ENCODE measurements at places on chromosomes 2 and 18. TPM values are rescaled to one million over a fixed set of nuclear protein-coding genes. Genes with fewer than 3 reads are reported as not detected.

GRCh38 chr2:217911283-217912097, 91.3 kb downstream of the TNS1 start:
- peak; percentile 52 for DNase-seq

- DNase-seq, result no peak
These were observed 33.3 kb downstream of the GPR39 start for GRCh38 chr2:132449868-132450267.

The ADGRF3 gene
- 0.08 TPM for total RNA-seq

DNA sequence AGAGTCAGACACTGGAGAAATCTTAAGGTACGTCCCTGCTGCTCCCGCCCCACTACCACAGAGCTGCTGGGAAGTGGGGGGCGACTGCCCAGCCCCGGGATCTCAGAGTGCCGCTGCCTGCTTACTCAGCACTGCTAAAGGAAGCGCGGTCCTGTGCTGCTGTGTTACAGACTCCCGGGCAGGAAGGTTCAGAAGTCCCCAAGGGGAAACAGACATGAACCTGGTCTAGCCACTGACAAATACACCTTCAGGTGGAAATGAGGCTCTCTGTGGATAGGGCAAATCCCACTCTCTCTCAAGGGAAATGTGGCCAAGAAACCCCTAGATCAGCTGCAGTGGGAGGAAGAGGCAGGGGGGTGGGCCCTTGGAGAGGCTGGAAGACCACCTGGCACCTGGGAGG, 13.7 kb downstream of the MTERF4 start:
- no peak for DNase-seq

DNA sequence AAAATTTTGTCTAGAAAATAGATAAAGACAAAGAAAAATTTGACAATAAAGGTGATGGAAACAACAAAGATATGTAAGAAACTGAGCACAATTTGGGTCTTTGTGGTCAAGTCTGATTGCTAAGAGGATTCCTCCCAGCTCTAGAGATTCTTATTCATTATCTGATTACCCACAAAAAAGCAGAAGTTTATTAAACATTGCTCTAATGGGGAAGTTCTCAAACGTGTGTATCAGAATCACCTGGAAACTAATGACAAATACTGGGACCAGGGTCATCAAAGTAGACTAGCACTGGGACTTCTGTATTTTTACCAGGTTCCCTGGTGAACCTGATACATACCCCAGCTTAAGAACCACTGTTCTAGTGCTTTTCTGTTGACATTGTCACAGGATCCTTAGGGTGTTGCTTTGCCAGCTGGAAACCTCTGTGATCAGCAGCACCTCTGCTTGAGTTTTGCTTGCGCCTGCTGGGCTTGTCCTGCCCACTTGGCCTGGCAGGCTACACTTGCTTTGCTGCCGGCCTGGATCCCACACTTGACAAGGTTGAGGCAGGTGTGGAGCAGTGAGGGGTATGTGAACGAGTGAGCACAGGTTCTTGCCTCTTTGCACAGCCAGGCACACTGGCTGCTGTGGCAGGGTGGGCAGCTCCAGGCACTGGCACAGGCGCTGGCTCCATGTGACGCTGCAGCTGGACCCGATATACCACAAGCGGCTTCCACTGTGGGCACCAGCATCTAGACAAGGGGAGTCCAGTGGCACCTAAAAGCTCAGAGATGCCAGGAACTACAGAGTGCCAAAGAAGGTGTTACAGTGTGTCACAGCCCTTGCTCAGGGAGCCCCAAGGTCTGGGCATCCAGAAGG, 6.2 kb upstream of the GORASP2 start:
- DNase-seq, result no peak

The ALPG gene
- total RNA-seq, result not detected

DNA sequence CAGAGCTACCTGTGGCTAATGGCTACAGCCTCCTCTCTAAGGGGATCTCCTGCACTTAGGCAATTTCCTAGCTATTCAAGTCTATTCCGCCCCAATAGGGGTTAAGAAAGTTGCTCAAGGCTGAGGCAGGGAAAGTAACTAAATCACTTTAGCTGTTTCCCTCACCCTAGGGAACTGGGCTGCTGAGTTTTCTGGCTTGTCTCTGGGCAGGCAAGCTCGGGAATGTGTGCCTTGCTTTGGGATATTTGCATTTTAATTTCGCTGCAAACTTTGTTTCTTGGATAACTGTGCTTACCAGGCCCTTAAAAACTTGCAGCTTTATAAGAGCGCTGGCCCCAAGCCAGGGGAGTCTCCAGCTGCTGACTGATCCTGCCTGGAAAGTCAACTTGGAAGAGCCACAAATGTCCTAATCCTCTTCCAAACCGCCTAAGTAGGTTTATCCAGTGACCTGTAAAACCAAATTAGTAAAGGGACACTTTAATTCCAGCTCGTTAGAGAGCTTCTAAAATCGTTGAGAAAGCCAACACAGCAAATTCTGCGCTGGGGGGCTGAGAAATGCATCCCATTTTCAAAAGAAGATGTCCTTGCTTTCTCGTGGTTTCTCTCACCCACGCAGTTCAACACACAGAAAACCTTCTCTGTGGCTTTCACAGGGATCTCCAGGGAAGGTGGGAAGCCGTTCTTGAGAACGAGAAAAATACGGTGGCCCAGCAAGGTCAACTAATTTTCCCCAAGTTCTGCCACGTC, 59.5 kb upstream of the SP3 start:
- peak; percentile 86 for DNase-seq

DNA sequence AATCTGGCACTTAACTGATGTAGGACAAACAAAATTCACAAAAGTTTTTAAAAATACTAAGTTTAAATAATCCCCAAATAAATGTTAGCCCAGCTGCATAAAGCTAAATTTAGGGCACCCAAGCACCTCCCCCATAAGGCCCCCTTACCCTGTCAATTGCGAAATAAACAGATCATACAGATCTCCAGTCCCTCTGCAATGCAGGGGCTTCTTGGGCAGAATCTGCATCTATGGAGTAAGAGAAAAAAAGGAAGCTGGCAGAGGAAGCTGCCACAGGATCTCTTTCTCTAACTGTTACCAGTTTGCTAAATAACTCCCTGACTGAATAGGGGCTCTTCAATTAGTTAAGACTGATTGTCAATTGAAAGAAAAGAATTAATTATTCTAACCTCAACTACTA, 117.7 kb downstream of the MEMO1 start:
- no peak for DNase-seq

DNA sequence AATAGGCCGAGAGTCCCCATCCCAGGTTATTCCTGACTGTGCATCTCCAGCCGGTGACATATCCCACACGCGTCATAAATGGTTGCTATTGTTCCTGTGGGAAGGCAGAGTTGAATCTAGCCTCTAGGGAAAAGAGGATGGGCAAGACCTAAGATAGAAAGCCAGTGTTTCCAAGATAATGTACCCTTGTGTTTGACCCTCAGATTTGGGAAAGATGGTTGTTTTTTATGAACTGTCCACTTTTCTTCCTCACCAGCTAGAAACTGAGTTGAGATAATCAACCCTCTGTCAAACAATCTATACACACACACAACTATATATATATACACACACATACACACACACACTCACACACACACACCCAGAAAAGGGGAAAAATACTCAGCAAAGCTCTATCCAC, 131.0 kb downstream of the PRKCE start:
- DNase-seq, result no peak

DNA sequence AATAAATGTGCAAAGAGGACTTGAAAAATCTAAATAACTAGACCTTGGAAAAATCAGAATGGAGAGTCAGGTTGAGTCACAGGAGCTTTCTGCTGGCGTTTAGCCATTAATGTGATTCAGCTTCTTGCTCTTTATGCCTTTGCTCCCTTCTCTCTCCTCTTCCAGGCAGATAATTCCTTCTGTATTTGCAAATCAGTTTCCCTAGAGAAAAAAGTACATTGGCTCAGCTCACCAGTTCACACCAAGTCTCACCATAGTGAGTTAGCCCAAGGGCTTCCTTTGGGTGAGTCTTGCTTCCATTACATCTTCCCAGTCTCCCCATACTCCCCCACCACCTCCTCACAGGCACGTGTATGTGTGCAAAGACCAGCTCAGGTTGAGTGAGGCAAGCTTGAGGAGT, 73.6 kb downstream of the CYBRD1 start:
- DNase-seq, result no peak

- DNase-seq, result no peak
These were observed 460 bp upstream of the LRRFIP1 start for GRCh38 chr2:237626813-237627440.

GRCh38 chr2:184481865-184482264, 116.5 kb upstream of the ZNF804A start:
- no peak for DNase-seq

DNA sequence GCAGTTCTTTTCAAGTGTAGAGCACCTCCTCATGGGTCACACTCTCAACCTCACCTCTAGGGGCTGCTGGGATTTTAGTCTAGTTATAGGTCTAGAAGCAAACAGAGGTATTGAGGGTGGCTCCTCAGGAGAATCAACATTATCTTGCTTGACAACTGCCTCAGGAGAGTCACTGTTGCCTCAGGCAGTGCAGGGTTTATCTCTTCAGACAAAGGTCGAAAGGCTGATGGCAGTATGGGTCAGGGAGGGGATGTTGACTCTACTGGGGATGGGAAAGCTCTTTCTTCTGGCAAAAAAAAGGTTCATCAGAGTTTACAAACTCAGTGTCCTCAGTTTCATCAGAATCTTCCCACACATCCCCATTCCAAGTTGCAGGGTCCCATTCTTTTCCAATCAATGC, 24.0 kb downstream of the DTNA start:
- no peak for DNase-seq

DNA sequence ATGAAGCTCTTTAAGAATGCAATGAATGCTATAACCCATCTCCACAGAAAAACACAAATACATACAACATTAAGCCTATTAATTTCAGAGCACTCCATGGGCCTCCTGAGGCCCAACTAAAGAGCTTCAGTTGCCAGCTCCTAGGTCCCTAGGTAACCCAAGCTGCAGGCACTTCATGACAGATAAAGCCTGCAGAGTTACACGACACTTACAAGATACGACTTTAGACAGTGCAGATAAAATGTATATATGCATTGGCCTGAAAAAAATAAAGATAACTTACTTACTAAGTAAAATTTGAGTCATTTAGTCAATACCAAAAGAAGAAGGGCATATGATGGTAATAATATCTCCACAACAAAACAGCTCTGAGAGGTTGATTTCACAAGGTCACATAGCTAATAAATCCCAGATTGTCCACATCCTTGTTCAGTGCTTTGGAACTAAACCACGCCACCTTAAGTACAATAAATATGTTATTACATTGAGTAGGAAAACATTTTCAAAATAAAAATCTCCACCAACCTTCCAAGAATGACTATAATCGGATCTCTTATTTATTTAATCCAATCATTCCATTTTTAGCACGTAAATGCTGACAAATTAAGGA, 3.4 kb downstream of the MAP4K3 start:
- no peak for DNase-seq

The CFAP65 gene
- not detected for total RNA-seq

The MARCO gene
- total RNA-seq, result 97.0 TPM

GRCh38 chr2:44579115-44579836, 217.5 kb downstream of the CAMKMT start:
- no peak for DNase-seq

- DNase-seq, result peak; percentile 93
These were observed 16.4 kb downstream of the PTPN18 start for GRCh38 chr2:130372055-130372832.

DNA sequence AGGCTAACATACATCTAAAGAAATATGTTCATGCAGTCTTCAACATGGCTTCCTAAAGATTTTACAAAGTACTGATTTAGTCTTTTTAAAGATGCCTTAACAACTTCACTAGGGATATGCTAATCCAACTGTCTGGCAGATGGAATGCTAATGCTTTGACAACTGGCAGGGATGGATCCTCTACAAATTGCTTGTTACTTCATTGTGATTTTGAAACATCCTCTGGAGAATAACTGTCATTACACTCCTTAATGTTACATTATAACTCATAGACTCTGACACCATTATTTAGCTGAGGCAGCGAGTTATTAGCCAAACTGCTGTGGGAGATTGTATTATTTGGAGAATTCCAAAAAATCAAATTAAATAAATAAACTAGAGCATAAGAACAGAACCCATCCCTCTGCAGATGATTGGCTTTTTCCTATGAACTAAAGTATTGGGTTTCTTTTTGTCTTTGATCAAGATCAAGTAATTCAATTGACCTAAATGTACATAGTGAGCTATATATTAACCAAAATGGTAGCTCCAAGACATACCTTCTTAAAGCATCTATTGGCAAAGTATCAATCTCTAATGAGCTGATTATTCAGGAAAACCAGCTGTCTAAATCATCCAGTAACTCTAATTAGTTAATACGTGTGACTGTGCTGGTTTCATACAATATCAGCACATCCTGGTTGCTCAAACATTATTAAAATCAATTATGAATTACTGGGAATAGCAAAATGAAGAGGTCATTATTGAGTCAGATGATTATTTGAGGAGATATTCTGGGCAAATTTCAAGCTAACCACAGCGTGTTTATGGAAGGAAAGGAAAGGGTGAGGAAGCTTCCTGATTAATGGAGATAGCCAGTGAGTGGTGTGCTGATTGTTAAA, 321.3 kb upstream of the TFPI start:
- DNase-seq, result no peak

The TM4SF20 gene
- total RNA-seq, result not detected

The CYTIP gene
- total RNA-seq, result 5.1 TPM

The TFPI gene
- total RNA-seq, result 42.7 TPM

- no peak for DNase-seq
These were observed 181.5 kb upstream of the ZFP36L2 start for GRCh38 chr2:43407935-43408334.

- DNase-seq, result peak; percentile 35
These were observed 5.8 kb upstream of the CTDSP1 start for GRCh38 chr2:218393750-218394290.

The SRD5A2 gene
- not detected for total RNA-seq

- no peak for DNase-seq
These were observed 62.8 kb upstream of the SLC39A10 start for GRCh38 chr2:195594248-195594647.

- no peak for DNase-seq
These were observed 800.5 kb downstream of the CBLN2 start for GRCh38 chr18:71743634-71744033.

DNA sequence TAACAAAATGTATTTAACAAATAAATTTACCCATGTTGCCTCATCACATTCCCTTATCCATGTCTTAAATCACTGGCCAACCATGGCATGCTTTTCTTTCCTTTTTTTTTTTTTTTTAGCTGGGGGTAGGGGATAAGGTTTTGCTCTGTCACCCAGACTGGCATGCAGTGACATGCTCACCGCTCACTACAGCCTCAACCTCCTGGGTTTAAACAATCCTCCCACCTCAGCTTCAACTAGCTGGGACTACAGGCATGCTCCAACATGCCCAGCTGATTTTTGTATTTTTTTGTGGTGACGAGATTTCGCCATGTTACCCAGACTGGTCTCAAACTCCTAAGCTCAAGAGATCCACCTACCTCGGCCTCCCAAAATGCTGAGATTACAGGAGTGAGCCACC, 266.4 kb downstream of the THSD7B start:
- DNase-seq, result no peak

GRCh38 chr2:19287324-19287723, 71.1 kb downstream of the OSR1 start:
- DNase-seq, result no peak

The REG3A gene
- not detected for total RNA-seq

The CGREF1 gene
- 5.6 TPM for total RNA-seq

- DNase-seq, result no peak
These were observed 56.2 kb upstream of the AMMECR1L start for GRCh38 chr2:127942002-127942401.
